ENCODE measurements at places on chromosomes 6 and 20. TPM values are rescaled to one million over a fixed set of nuclear protein-coding genes. Genes with fewer than 3 reads are reported as not detected.

GRCh38 chr6:11917951-11918738, 94.0 kb upstream of the HIVEP1 start:
- DNase-seq = peak; percentile 98

DNA sequence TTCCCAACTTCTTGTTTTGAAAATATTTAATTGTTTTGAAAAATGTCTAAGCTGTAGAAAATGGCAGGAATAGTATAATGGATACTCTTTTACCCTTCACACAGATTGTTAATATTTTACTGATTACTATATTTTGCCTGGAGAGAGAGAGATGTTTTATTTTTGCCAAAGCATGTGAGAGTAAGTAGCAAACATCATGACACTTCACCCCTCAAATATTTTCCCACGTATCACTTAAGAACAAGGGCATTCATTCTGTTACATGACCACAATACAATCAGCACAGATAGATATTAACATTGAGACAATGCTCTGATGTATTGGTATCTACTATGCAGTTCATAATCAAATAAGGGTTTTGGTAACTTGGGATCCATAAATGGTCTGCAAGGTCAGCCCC, 116.5 kb downstream of the CCDC170 start:
- DNase-seq = no peak

DNA sequence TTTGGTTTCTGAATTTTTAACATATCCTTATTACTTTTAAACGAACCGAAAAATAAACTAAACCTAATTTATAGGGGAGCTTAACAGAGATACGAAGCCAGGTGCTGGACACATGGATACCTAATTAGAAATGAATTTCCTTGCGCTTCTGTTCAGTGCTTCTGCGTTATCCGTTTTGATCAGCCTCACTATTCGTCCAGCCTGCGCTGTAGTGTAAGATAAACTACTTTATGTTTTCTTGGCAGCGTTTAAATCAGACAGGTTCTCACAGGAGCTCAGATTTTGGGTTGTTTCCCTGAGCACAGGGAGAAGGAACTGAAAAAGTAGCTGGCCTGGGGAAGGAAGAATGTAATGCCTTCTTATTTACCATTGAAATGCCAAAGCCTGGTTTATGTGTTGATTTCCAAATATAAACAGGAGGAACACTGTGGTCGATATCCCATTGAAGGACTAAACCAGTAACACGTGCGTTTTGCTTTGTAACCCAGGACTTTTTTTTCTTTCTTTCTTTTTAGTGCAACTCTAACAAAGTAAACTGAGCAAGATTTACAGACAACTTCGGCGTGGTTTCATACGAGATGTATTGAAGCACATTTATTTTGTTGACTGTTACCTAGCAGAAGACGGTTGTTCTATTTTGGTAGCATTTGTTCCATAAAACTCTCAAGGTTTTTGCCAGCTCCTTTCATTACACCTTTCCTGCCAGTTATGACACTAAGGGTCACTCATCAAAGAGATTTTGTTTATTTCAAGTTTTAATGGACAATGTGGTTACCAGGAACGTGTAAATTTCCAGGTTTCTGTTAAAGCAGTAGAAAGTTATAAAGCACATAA, 214.8 kb upstream of the HEY2 start:
- DNase-seq = no peak

The GSTA2 gene
- 0.12 TPM for total RNA-seq

The FAM184A gene
- 0.79 TPM for total RNA-seq

The SLCO4A1 gene
- total RNA-seq = 69.5 TPM

The SLC35D3 gene
- not detected for total RNA-seq
